Activated CD8-positive, alpha-beta memory T cell treated with anti-CD3 and anti-CD28 coated beads for 4 hours (primary cell): ENCODE measurements at places on chromosomes 16 and 17.

DNA sequence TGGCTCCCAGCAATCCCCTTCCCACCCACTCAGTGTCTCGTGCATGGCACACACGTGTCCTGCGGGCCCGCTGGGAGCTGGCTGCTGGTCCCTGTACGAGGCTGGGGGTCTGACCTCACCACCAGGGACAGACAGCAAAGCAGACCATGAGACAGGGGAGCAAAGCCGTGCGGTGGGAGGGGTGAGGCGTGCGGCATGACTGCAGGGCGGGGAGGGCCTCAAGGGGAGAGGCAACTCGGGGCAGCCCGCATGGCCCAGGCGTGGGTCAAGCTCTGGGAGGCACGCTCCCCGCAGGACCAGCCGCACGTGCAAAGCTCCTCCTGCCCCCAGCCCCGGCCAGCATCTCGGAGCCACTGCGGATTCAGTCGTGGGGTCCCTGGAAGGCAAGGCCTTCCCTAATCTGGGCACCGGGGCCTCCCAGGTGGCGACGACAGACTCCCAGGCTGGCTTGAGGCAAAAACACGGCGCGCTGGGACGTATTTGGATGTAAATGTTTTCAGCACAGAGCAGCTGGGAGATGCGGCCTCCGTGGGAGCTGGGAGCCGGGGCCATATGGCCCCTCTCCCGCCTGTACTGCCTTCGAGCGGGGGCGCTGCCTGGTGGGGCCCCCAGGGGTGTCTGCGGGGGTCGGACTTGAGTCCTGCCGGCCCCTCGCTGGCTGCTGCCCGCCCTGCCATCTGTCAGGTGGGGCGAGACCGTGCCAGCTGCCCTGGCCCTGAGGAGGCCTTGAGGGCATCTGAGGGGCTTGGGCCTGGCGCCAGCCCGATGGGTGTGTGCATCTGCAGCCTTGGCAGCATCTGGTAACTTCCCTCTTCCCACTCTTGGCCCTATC, 12.2 kb upstream of the CBFA2T3 start:
- DNase-seq, result no peak

DNA sequence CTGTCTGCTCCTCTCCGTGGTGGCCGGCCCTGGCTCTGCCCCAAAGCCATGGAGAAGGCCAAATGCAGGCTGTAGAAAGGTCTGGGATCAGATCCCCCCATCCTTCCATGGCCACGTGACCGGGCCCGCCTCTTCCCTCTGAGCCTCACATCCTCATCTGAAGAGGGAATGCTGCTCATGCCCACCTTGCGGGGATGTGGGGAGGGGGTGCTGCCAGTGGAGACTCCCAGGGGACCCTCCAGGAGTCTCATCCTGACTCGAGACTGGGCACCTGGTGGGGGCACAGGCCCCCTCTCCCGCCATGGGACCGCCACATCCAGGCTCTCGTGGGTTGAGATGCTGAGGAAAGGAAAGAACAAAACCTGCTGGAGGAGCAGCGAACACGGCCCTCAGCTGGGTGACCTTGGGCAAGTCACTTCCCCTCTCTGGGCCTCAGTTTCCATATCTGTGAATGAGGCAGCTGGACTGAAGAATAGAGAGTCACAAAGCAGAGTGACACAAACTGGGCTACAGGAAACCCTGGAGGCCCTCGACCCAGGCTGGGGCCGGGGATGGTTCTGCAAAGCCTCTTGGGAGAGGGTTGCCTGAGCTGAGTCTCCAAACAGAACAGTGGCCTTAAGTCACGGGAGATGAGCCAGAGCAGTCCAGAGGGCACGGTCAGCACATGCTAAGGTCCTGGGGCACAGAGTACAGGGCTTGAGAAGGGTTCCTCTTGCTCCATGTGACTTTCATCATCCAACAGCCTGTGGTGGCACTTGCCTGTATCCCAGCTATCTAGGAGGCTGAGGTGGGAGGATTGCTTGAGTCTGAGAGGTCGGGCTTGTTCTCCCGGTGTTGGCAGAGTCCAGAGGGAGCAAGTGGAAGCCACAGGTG, 30.1 kb downstream of the SOCS1 start:
- DNase-seq, result no peak

DNA sequence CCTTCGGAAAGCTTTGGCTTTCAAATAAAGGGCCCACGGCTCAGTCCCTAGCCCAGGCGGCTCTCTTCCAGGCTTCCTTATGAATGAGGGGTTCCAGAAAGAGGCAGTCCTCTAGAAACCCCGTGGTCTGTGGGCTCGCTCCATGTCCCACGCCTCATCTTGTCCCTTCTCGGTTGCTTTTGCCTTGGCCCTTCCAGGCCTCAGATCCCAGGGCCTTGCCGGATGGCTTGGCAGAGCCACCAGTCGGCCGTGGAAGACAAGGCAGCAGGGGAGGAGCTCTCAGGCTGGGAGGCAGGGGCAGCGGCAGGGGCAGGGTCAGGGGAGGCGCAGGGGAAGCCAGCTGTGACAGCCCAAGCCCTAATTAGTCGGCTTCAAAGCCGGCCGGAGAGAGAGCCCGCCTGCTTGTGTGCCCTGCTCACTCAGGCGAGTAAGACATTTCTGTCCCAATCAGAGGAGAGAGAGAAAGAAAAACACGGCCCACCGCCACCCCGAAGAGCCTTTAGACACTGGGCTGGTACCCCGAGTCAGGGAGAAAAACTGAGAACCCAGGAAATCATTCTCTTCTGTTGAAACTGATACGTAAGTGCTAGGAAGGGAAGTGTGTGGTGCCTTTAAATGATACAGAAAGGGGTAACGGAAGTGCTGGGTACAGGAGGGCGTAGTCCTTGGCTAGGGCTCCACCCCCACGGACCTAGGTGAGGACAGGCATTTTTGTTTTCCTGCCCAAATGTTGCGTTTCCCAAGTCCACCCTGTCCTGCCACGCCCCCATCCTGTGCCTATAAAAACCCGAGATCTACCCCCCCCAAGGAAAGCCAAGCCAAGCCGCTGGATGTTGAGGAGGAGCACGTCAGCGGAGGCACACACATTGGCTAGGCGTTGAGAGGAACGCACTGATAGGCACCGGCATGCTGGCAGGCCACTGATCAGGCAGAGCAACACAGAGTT, 27.8 kb upstream of the MEIOC start:
- DNase-seq, result no peak

DNA sequence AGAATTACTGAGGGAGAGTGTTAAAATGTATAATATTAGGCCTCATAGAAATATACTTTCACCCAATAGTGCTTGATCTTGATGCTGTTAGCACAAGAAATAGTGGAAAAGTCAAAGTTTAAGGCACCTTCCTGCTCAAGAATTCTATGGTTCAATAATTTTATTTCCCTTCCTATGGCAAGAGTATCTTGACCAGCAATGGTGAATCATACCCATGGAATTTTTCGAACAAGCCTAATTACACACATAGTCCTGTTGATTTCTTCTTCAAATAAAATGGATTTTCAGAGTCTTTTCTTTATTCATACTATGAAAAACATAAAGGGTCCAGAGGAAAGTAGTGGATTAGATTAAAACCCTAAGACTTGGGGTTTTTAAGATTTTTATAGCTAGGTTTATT, 810.6 kb downstream of the CDH11 start:
- no peak for DNase-seq

DNA sequence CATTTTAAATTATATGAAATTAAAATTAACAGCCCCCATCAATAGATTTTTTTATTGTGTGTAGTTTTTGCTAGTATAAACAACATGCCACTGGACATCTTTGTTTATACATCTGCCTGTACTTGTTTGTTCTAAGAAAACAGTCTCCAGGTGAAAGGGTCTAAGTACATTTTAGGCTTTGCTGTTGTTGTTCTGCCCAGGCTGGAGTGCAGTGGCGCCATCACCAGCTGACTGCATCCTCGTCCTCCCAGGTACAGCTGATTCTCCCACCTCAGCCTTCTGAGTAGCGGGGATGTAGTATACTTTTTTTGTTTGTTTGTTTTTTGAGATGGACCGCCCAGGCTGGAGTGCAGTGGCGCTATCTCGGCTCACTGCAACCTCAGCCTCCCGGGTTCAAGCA, 25.5 kb downstream of the C17orf58 start:
- DNase-seq, result no peak

DNA sequence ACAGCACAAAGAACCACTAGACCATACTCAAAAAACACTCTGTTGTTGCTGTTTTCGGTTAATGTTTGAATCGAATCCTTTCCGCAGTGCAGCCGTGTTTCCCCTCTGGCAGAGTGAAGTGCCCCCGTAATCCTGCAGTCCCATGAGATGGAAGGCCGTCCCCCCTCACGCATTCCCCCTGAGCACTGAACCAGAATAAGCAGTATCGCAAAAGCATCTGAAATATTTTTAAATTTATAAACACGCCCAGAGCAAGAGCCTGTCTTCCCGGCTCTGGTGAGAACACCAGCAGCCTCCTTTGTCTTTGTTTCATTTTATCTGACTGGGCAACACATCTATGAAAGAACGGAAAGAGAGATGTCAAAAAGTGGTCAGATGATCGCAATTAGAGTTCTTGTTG, 121.0 kb upstream of the ADAMTS18 start:
- DNase-seq, result no peak

- peak; percentile 7 for DNase-seq
These were observed 4.5 kb upstream of the TMEM92 start for GRCh38 chr17:50269477-50270434.

DNA sequence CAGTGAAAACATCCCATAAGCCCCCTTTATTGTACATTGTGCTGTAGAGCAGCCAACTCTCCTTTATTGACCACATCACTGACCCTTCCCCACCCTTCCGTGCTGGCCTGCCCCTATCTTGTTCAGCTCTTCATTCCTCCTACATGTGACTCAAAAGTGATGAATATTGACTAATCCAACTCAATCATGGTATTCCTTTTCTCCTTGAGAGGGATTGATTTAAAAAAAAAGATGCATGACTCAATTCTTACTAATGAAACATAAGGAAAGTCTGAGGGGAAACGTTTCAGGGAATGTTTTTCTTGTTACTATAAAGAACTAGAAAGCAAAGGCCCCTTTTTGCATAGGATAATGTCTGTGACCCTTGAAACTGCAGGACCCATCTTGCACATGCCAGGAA, 125.2 kb upstream of the SOX9 start:
- no peak for DNase-seq

- DNase-seq, result no peak
These were observed 268.1 kb upstream of the TBX2 start for GRCh38 chr17:61131585-61131984.

DNA sequence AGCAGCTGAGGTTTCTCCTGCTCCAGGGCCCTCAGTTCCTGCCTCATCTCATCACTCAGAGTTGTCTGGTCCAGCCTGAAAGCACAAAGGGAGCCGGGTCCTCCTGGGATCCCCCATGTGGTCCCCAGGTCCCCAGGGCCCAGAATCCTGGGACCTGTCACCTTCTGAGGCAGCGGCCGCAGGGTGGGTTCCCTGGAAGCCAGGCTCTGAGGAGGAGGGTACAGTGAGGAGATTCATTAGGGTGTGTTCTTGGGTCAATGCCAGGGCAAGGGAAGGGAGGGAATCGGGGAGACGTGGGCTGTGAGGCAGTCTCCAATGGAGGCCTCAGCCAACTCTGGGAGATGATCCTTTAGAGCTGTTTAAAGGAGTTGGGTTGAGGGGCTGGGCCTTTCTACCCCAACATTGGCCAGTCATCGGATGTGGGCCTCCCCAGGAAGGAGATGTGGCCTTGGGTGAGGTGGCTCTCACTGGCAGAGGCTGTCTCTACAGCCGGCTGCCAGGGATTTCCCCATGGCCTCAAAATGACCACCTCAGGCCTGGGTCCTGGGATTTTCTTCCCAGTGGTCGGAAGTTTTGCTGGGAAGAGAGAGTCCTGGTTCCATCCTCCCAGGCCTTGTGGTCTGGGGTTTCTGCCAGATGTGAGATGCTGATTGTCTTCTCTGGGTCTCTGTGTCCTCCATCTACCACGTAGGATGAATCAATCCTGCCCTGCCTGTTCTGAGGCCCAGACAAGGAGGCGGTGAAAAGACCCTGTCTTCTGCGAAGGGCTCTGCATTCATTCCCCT, 47.3 kb downstream of the NLRP1 start:
- no peak for DNase-seq

GRCh38 chr17:17235212-17236174, 1.5 kb downstream of the FLCN start:
- DNase-seq, result no peak

- no peak for DNase-seq
These were observed 1.1 kb downstream of the ATP1B2 start for GRCh38 chr17:7651665-7652387.

DNA sequence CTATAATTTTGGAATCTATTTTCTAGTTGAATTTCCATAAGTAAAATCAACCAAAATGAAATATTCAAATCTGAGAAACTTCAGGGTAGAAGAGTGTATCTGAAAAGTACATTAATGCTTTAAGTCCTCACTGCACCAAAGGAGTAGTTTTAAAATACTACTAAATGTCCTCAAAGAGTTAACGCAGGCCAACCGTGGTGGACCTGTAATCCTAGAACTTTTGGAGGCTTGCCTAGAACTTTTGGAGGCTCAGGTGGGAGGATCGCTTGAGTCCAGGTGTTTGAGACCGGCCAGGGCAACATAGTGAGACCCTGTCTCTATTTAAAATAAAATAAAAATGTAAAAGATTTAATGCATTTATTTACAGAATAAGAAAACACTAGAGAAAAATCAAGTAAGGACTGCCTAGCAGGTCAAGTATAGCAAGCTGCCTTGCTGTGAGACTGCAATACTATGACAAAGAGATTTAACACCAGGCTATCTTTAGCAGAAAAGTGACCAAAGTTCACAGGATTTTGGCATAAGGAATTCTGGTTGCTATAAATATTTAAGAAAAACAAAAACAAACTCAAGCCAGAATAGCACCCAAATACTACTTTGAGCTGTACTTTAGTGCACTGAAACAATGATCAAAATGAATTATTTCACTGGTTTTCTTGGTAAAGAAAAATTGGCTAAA, 41.0 kb downstream of the CHCT1 start:
- no peak for DNase-seq

DNA sequence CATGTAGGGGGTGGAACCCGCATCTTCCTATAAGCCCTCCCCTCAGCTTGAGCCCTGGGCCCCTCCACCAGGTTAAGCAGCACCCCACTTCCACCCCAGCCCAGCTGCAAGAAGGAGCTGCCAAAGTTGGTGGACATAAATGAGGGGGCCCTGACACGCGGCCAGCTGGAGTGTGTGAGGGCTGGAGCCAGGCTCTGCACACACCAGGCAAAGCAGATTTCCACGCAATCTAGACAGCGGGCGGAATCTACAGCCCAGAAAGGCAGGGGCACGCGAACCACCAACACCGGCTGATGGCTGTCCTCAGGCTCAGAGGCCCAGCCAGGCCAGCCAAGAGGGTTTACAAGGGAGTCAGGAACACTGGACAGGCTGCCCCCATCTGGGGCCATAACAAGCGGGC, 171.2 kb downstream of the ZNF423 start:
- DNase-seq, result no peak

DNA sequence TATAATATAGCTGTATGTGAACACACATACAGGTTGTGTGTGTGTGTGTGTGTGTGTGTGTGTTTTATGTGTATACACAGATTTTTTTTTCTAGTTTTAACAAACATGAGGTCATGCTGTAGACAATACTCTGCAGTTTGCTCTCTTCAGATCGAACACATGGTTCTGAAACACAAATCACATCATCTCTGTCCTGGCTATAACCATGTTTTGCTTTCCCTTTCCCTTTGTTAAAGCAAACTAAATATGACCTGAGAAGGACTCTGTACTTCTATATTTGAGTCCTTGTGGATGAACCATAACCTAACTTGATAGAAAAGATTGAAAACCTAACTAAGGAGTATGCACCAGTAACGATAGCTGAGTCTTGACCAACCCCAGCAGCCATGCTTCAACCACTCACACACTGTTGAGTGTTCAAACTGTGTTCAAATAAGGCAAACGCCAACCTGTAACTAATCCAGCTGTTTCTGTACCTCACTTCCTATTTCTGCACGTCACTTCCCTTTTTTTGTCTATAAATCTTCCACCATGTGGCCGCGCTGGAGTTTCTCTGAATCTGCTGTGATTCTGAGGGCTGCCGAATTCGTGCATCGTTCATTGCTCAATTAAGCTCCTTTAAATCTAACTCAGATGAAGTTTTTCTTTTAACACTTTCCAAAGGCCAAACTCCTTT, 303.8 kb downstream of the HS3ST3B1 start:
- DNase-seq, result no peak
